SK-MEL-5 (cell line): ENCODE measurements at places on chromosomes 4 and X.

GRCh38 chr4:170875868-170876267, 786.1 kb upstream of the AADAT start:
- DNase-seq: peak; percentile 66

- DNase-seq: no peak
These were observed 45.7 kb upstream of the PSAPL1 start for GRCh38 chr4:7480423-7480822.

- no peak for DNase-seq
These were observed 516.2 kb upstream of the ADGRL3 start for GRCh38 chr4:60683973-60684372.

DNA sequence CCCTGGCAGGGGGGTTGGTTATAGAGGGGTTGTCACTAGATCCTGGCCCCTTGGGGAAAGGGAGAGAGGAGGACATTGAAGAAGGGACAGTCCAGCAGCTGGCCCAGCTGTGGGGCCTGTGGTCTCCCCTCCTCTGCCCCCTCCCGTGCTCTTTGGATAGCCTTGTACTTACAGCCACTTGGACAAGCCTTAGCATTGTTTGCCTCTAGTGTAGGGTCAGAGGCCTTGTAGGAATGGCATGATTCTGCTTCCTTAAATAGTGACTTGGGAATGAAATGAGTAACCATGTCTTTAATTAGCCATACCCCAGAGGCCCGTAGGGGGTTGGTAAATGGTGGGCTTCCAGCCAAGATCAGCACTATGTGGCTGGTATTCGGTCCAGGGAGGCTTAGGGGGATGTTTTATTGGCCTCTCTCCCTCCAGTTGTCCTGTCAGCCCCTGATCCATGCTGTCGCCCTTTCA, 230.6 kb downstream of the PTTG2 start:
- peak; percentile 44 for DNase-seq

- DNase-seq: no peak
These were observed 169.0 kb downstream of the RAPGEF2 start for GRCh38 chr4:159271856-159272255.
